ENCODE measurements at places on chromosomes 2 and 18.

GRCh38 chr2:69693059-69693774 lies 48.7 kb upstream of the ANXA4 start:
- no peak for DNase-seq

DNA sequence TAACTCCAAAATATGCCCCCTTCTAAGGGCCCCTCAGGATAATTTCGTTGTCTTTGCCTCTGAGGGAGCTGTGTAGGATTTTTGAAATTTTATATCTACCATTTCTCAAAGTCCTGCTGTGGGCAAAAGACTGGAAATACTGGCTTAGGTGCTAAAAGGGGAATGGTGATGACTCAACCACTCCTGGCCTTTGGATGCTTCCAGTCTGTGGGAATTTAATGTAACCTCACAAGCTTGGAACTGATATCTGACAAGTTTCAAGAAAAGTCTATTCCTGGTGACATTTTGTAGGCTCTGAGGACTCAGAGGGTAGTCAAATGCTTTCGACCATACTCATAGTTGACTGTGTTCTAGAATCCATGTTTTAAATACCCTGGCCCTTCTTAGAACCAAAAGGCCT lies 3.4 kb upstream of the APCDD1 start:
- DNase-seq, result no peak

- DNase-seq, result no peak
Measured at GRCh38 chr2:23526114-23526513, 141.1 kb downstream of the KLHL29 start.

DNA sequence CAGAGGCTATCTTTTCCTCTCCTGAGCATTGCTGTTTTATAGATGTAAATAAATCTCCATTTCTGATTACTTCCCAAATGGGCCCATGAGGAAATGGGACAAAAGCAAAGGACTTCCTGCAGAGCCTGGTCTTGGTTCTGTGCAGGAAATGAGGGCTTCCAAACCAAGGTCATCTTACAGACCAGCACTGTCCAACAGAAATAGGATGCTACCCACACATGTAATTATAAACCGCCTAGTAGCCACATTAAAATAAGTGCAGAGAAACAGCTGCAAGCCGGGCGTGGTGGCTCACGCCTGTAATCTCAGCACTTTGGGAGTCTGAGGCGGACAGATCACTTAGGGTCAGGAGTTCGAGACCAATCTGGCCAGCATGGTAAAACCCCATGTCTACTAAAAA lies 6.2 kb downstream of the TTL start:
- DNase-seq, result no peak

GRCh38 chr2:8573234-8573941 lies 108.5 kb upstream of the ID2 start:
- DNase-seq, result no peak

- no peak for DNase-seq
Measured at GRCh38 chr2:76000425-76000824, 289.7 kb upstream of the GCFC2 start.

DNA sequence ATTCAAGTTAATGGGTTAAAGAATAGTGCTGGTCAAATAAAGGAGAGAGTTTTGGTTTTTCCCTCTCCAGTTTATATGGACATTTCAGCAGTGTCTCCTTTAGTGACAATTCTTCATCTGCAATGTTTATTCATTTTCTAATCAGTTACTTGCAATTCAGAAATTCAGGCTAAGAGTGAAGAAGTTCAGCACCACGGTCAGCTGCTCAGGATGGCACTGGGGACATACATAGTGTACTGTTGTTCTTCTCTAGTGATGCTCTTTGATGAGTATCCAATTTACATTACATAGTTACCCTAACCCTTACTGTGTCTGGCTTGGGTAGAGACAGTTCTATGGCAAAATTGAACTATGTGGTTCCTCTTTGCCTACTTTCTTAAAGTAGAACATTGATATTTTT lies 412.7 kb downstream of the CNTNAP5 start:
- no peak for DNase-seq

DNA sequence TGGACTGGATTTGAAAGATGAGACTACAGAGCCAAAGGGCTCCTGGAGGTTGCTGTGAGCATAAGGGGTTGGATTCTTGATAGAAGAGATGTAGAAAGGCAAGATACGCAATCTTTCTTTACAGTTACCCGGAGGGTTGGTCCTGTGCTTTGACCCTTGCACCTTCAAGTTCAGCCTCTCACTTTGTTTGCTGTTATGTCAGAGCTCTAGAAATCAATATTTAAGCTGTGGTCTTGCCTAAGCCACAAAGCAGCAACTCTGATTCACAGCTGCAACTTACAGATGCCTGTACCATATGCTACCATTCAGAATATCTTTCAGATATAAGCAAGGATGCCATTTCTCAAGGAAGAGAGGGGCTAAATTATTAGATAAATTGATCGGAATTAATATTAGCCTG lies 943.1 kb upstream of the LRRTM1 start:
- DNase-seq, result no peak

DNA sequence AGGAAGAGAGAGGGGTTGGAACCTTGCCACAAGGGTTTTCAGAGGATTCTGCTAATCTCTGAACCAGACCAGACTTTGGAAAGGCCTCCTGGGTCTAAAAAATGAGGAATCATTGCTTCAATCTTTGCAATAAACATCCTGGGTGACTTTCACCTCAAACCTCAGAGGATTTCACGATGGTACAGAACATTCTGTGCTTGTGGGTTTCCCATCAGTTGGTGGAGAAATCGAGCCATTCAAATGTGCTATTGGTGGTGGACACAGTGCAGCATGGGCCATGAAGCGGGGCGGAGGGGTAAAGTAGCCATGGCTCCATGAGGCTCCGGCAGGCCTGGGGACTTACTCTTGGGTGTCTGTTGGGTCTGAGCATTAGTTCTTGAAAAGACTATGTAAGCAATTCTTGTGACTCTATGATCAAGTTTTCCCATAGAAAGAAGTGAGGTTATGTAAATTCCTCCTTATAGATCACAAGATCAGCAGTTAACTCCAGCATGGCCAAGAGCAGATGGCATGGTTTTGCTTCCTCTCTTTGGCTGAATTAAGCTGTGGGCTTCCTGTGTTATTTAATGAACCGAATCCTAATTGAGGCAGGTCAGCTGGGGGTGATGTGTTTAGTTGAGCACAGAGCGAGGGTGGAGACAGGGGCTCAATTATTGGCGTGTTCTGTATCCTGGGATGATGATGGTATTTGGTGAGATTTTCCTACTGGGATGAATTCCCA lies 1.9 kb upstream of the IL1R2 start:
- no peak for DNase-seq

DNA sequence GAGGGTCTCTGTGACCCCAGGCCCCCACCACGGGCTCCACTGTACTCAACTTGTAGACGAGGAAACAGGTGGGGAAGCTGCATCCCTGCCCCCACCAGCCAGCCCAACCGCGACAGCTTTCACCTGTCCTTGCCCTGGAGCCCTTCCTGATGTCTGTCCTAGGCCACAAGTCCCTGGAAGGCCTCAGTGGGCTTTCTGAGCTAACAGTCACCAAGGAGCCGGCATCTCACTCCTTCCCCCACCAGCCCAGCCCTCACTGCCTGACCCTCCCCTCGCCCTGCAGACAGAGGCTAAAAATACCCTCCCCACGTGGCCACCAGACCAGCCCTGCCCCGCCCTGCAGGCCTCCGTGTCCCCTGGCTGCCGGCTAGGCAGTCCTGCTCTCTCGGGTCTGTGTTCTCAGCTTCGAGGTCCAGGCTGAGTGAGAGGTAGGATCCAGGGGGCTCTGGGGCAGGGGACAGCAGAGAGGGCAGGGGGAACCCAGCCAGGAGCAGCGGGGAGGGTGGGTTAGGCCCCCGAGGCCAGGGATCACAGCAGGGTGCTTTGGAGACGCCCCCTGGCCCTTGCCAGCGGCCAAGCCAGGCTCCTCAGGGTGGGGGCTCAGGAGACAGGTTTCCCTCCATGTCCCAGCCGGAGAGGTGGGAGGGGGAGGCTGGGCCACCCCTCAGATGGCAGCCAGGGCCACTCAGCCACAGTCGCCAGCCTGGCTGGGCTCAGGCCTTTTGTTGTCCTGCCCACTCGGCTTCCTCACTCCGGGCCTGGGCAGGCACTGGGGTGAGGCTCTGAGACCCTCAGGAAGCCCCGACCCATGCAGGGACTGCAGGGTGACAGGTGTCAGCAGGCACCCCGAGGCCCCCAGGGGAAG lies at the start of gene KLHL30:
Gene KLHL30 (plus strand): TSS at position 338 of the 865 bp plus-strand sequence. CDS start 2,087 bp downstream, outside the sequence.
- DNase-seq, result no peak

- no peak for DNase-seq
Measured at GRCh38 chr2:10406491-10407188, 41.5 kb downstream of the ODC1 start.

GRCh38 chr18:60176259-60176658 lies 196.3 kb downstream of the MC4R start:
- no peak for DNase-seq

- no peak for DNase-seq
Measured at GRCh38 chr2:235813398-235813797, 319.6 kb downstream of the AGAP1 start.

DNA sequence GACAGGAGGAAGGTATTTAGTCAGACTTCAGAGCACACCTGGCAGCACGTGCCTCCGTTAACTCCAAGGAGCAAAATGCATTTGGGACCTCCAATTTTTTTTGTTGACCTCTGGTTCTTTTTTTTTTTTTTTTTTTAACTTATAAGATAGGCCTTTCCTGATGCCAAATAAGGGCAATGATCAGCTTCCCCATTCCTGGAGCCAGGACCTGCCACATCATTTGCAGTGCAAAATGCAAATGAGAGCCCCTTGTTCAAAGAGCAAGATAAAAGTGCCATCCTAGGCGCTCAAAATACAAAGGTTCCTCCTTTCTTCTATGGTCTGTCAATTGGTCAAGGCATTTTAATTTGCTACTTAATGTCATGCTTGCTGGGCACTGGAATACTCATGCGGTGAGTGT lies 133.2 kb upstream of the REV1 start:
- no peak for DNase-seq

- DNase-seq, result no peak
Measured at GRCh38 chr2:47558768-47559684, 156.1 kb downstream of the MSH2 start.

DNA sequence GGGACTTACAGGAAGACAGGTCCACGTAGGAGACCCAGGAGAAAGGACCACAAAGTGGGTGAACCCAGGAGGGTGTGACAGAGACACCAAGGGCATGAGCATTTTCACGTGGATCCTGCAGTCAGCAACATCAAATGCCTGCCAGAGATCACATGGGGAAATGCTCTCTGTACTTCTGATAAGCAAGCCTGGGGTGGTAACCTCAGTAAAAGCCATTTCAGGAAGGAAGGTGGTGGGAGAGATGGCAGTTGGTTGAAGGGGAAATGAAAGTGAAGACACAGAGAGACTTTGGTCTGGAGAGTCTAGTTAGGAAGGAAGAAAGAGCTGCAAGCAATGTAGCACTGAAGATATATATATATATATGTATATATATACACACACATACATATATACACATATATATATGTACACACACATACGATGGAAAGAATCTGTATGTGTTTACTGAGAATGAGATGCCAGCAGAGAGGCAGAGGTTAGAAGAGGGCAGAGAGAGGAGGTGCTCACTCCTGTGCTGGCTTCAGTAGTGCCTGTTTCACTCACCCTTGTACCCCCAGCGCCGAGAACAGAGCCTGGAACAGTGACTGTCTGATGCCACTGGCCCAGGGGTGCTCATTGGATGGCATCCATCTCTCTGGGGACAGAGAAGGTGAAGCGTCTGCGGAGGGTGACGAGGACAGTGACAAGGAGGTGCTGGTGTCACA lies 314.9 kb downstream of the AFF3 start:
- DNase-seq, result no peak

DNA sequence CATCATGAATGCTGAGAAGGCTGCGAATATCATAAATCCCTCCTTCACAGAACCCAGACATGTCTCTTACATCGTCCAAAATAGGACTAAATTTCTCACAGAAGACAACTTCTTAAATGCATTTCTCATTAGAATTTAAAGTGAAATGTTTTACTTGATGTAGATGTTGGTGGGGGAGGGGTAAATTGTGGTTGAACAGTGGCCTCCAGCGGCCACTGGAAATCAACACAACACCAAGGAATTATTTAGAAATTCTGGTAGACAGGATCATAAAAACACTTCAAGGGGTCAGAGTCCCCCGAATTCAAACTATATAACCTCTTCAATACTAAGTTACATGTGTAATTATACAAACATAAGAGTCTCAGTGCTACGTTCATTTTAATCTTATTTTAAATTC lies 135.9 kb downstream of the ABCA12 start:
- no peak for DNase-seq

GRCh38 chr2:12884713-12885282 lies 168.1 kb downstream of the TRIB2 start:
- no peak for DNase-seq

DNA sequence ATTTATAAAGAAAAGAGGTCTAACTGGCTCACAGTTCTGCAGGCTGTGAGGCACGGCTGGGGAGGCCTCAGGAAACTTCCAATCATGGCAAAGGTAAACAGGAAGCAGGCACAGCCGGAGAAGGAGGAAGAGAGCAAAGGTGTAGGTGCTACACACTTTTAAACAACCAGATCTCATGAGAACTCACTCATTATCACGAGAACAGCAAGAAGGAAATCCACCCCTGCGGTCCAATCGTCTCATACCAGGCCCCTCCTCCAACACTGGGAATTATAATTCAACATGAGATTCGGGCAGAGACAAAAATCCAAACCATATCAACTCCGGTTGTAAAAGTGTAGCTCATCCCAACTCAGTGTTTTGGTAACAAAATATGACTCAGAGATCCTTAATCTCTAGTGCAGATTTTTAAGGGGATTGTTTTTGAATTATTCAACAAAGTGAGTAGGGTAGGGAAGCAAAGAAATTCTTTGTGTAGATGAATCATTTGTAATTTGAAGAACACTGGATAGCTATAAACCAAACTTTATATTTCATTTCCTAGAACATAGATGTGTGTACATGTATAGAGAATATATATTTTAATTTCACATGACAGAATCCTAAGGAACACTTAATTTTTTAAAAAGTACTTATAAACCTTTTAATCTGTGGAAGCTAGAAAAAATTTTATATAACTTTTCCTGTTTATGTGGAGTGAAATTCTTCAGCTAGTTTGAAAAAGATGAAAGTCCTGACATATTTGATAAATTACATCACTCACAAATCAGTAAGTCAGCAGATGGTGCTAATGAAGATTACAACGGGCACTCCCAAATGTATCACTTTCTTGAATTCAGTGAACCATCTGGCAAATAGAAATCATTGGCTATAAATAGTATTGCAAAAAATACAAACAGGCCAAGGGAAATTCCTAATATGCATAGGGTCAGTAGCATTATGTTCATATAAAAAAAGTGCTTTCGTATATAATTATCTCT lies 130.1 kb downstream of the OLA1 start:
- no peak for DNase-seq

- DNase-seq, result no peak
Measured at GRCh38 chr2:234911271-234911670, 40.5 kb upstream of the SH3BP4 start.
